ENCODE measurements at places on chromosomes 6 and 20. TPM values are rescaled to one million over a fixed set of nuclear protein-coding genes. Genes with fewer than 3 reads are reported as not detected.

DNA sequence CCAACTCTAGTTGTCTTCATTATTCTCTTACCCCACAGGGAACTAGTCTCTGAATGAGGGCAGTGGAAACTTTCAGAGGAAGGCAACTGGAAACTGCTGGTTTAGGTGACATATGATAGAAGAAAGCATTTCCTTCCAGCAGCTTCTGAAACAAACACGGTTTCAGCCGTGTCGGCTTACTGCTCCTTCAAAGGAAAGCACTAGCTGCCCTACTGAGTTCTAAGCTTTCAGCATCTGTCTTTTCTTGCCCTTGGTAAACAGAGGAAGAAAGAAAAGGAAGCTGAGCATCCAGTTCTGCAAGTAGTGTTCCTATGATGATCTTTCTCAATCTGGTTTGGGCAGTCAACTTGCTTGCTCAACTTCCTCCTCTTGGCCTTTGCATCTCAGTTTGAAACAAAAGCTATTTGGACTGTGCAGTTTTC, 117.5 kb upstream of the CEP85L start:
- H3K27ac ChIP-seq: no peak overlapping the region
- no peaks in the 10 kb centered on the region for H3K4me1 ChIP-seq
- no peaks in the 10 kb centered on the region for H3K36me3 ChIP-seq

DNA sequence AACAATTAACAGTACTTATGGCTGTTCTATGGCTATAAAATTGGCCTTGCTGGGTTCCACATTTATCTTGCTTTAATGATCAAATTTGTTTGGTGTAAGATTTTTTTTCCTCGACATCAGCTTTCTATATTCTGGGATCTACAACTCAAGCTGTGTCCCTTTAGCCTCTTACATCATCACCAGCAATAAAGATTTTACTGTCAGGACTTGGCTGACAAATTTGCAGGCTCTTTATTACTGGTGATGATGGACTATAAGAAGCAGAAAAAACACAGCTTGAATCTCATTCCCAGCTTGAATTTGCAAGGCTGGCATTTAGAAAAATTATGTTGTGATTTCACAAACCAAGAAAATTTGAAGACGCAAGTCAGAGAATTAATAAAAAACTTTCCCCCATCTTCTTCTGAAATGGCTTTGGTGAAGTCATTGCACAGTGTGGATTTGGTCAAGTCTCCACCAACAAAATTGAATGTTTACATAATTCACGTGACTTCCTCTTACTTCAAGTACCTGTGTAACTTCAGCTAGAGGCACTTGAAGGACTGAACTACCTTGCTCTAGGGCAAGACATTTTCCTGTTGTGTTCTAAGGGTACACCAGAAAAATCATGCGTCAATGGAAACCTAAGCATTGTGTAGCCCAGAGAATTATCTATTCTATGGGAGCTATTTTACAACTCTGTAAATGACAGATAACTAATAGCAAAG, 175.0 kb downstream of the CBLN4 start:
- no peak for ATAC-seq
- H3K27ac ChIP-seq: no peak overlapping the region
- no peaks in the 10 kb centered on the region for H3K36me3 ChIP-seq
- H3K27me3 ChIP-seq: no peaks in the 10 kb centered on the region
- H3K4me1 ChIP-seq: no peaks in the 10 kb centered on the region

DNA sequence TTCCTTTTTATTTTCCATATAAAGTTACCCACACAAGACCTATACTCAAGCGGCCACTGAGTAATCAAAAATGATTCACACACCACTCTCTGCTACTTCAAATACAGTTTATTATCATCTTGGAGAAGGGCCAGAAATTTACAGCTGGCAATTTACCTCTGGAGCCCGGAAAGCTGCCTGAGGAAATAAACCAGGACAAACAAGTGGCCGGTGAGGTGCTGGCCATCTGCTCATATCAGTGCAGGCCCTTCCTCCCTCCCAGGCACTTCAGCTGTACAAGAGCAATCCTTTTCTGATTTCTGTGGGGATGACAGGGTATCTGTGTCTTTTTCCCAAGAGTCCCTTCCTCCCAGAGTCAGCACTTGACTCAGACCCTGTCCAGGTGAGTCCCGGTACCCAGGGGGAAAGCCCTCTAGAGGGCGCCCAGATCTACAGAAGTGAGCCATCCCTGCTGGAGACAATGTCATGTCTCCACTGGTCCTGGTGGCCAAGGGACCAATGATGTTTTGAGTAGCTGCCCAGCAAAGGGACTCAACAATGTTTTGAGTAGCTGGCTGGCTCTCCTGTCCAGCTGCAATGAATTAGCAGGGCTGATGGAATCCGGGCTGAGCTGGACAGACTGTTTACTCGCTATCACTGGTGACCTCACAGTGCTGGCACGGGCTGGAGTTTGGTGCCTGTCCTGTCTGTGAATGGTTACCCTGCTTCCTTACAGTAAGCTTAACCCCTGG, 23.6 kb downstream of the LRP11 start:
- H3K4me3 ChIP-seq: no peak overlapping the region
- H3K36me3 ChIP-seq: peaks cover 53% of the 10 kb centered on the region
- H3K27me3 ChIP-seq: no peaks in the 10 kb centered on the region
- H3K27ac ChIP-seq: no peak overlapping the region
- peak; percentile 86 for ATAC-seq

- H3K27ac ChIP-seq: no peak overlapping the region
- no peaks in the 10 kb centered on the region for H3K4me1 ChIP-seq
- no peak overlapping the region for H3K4me3 ChIP-seq
- ATAC-seq: no peak
Measured at GRCh38 chr6:125640441-125641150, 108.8 kb upstream of the HEY2 start.

DNA sequence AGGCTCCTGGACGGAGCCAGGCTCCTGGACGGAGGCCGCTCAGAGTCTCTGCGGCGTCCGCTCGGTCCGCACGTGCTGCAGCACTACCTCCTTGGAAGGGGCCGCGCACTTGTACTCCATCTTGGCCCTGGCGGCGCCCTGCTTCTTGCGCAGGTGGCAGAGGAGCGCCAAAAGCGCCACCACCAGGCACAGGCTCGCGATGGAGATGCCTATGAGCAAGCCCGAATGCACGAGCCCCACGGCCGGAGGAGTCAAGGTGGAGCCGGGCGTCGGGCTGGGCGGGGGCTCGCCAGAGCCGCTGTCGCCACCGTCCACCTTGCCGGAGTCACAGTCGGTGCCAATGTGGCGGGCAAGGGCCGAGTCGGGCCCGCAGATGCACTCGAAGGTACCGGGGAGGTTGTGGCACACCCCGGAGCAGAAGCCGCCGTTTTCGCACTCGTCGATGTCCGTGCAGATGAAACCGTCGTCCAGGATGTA, 1.7 kb downstream of the THBD start:
- peak overlapping the region; percentile 25 for H3K4me3 ChIP-seq
- peak overlapping the region; percentile 82 for H3K27ac ChIP-seq
- H3K27me3 ChIP-seq: peaks cover 89% of the 10 kb centered on the region
- ATAC-seq: no peak
- no peaks in the 10 kb centered on the region for H3K36me3 ChIP-seq

The SYNJ2 gene
- total RNA-seq: 27.9 TPM

DNA sequence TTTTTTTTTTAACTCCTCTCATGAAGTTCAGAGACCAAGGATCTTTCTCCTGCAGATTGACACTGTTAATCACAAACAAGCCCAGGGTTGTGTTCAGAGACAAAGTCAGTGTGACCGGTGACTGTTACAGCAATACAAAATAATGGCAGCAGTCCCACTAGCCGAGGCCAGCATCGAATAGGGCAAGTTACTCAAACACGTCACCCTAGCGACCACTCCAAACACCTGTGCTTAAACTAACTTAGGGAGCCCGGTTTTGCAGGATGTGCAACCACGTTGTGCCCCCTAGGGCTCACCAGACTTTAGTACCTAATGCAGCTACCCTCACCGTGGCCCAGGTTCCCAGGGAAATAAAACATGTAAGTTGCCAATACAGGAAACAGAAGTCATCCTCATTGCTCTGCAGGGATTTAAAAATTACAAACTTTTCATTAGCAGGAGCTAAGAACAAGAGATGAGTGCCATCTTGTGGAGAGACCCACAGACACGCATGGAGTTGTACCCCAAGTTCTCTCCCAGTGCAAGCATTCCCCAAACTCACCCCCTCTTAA, 38.1 kb downstream of the FAM50B start:
- no peak overlapping the region for H3K27ac ChIP-seq
- peaks cover 41% of the 10 kb centered on the region for H3K4me1 ChIP-seq
- H3K27me3 ChIP-seq: no peaks in the 10 kb centered on the region

The CDH22 gene
- total RNA-seq: not detected

- no peak overlapping the region for H3K4me3 ChIP-seq
- H3K27me3 ChIP-seq: no peaks in the 10 kb centered on the region
- ATAC-seq: no peak
- H3K27ac ChIP-seq: no peak overlapping the region
Measured at GRCh38 chr20:32756156-32756555, 6.0 kb upstream of the DNMT3B start.

- peaks cover 54% of the 10 kb centered on the region for H3K27me3 ChIP-seq
- H3K36me3 ChIP-seq: no peaks in the 10 kb centered on the region
- ATAC-seq: no peak
- H3K4me1 ChIP-seq: no peaks in the 10 kb centered on the region
- H3K4me3 ChIP-seq: no peak overlapping the region
Measured at GRCh38 chr6:168280899-168281245, 38.7 kb downstream of the DACT2 start.

The MSH5 gene
- 12.7 TPM for total RNA-seq

DNA sequence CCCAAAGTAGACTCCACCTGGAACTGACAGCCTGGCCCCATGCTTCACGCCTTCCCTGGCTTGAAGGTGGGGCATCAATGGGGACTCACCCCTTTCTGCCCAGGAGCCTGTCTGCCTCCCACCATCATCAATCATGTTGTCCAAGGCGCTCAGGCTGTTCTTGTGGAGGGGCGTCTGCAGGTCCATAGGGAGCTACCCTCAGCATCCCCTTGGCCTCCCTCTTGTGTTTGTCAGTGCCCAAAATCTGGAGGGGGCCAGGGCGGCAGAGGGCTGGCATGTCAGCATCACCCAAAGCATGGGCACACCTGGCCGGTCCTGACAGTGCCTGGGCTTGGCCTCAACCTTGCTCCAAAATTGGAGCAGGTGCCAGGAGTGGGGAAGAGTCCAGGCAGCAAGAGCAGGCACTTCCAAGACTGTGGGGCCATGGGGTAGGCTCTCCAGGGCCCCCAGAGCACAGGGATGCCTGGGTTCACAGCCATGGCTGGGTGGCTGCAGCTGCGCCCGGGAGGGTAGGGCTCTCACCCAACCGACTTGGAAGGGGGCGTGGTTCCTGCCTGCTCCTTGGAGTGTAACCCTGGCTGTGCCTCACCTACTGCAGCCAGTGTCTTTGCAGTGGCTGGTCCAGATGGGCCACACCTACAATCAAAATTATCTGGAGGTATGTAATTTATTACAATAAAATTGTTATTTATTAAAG, 903.4 kb downstream of the EYS start:
- no peaks in the 10 kb centered on the region for H3K36me3 ChIP-seq
- no peak overlapping the region for H3K27ac ChIP-seq
- H3K27me3 ChIP-seq: no peaks in the 10 kb centered on the region
- no peak for ATAC-seq
- no peak overlapping the region for H3K4me3 ChIP-seq
- H3K4me1 ChIP-seq: no peaks in the 10 kb centered on the region

- ATAC-seq: no peak
- no peak overlapping the region for H3K4me3 ChIP-seq
- H3K36me3 ChIP-seq: no peaks in the 10 kb centered on the region
- no peak overlapping the region for H3K27ac ChIP-seq
Measured at GRCh38 chr6:103983011-103983410, 876.7 kb downstream of the HACE1 start.

- no peak overlapping the region for H3K27ac ChIP-seq
- no peak overlapping the region for H3K4me3 ChIP-seq
- no peaks in the 10 kb centered on the region for H3K4me1 ChIP-seq
- peak; percentile 68 for ATAC-seq
- no peaks in the 10 kb centered on the region for H3K27me3 ChIP-seq
Measured at GRCh38 chr6:161168281-161168891, 105.5 kb downstream of the AGPAT4 start.

DNA sequence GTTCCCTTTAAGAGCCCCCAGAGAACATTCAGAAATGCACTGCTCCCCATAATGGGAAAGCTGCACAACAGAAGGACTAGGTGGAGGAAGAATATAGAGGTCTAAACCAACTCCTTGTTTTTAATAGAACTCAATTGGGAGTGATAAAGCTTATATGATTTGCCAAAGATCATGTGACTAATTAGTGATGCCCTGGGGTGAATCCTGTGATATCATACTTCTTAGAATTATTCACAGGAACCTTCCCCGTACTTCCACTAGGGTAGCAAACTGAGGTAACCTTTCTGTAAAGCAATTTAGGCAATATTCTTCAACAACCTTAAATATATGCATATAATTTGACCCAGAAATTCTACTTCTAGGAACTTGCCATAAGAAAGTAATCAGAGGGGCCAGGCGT, 84.4 kb downstream of the TFAP2A start:
- no peak overlapping the region for H3K27ac ChIP-seq
- no peak for ATAC-seq
- H3K27me3 ChIP-seq: no peaks in the 10 kb centered on the region
- no peak overlapping the region for H3K4me3 ChIP-seq

GRCh38 chr6:5499644-5500306, 238.5 kb downstream of the FARS2 start:
- no peak overlapping the region for H3K4me3 ChIP-seq
- no peaks in the 10 kb centered on the region for H3K27me3 ChIP-seq
- no peak overlapping the region for H3K27ac ChIP-seq
- ATAC-seq: no peak
- H3K36me3 ChIP-seq: no peaks in the 10 kb centered on the region
- H3K4me1 ChIP-seq: no peaks in the 10 kb centered on the region

DNA sequence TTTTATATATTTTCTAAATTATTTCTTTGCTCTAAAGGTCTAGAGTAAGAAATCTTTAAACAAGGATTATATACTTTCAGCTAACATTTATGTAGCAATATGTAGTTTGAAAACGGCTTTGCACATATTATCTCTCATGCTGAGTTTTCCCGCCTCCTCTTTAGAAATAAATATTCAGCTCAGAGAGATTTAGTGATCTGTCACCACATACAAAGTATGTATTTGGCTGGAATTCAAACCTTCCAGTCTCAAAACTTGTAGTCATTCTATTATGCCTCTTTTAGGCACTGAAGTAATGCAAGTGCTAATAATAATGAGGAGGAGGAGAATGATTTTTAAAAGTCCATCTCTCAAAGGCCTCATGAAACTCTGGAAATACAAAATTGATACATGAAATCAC, 525.0 kb downstream of the GRIK2 start:
- H3K4me3 ChIP-seq: no peak overlapping the region
- H3K27ac ChIP-seq: no peak overlapping the region
- no peaks in the 10 kb centered on the region for H3K36me3 ChIP-seq

- H3K27me3 ChIP-seq: no peaks in the 10 kb centered on the region
- H3K4me1 ChIP-seq: no peaks in the 10 kb centered on the region
- no peak for ATAC-seq
Measured at GRCh38 chr6:140105857-140106256, 731.4 kb upstream of the CITED2 start.

Measured in gastroesophageal sphincter (tissue), 4 donors.